Epithelial cell of prostate (primary cell): ENCODE measurements at places on chromosomes 3 and 15.
A peak's percentile ranks its signal among the peaks of the same experiment; 100 is the strongest.

DNA sequence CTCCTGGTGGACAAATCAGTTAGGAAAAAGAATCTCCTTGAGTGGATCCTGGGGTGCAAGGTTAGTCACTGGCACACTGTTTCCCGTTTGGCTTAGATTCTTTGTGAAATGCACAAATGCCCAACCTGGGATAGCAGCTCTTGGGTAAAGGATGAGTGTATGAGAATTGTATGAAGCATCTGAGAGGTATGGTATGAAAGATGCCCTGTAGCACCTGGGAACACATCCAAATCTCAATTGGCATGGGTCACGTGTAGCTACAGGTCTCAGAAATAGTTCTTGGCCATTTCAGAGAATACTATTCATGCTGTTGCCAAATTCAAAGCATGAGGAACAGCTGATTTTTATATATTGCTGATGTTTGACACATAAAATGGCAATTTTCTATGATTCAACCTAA, 84.3 kb downstream of the KCNH8 start:
- peak; percentile 36 for DNase-seq

DNA sequence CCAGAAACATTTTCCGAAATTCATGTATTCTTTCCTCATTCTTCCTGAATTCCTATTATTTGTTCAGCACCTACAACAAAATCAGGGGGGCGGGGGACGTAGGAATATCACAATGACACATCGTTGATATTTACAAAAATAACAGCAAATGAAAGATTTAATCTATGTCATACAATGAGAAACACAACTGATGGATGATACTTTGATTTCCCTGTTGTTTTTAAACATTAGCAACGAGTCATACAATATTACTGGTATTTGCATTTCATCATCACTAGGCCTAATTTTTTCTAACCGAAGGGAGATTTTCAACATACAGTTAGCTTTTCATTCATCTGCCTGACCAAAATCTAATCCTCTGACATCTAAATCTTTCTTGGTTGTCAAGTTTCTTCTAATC, 45.3 kb upstream of the INO80 start:
- peak; percentile 5 for DNase-seq

DNA sequence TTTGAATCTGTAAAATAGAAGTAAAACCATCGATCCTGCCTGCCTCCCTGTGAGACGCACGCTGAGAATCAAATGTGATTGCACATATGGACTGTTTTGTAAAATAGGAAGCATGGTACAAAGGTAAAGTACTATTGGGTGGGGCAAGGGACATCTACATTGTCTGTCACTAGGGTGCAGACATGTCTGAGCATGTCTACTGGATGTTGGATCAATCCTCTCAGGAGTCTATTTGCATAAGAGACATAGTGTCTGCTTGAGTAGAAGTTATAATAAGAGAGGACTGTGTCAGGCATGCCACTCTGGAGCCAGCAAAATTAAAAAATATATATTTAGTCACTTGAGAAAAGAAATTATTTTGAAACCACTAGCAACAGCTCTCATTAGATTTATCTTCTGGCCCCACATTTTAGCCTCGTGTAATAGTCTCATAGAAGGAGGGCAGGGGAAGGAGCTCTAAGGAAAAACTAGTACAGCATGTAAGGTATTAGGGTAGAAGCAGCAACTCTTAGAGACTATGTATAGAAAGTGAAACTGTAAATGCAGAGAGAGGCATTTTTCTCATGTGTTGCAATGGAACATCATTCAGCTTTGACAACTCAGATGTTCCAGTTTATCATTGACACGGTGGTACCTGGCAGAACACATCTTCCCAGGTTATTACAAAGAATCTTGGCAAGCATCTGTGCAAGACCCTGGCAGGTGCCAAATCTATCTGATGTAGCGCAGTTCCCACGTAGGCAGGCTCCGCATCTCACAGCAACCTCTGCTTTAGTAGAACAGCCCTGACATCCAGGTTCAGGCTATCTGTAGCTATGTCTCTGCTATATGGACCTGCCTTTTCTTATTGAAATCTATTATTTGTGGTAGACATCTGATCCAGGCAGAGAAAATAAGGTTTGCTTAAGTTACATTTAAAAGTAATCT, 85.2 kb upstream of the CHL1 start:
- no peak for DNase-seq

DNA sequence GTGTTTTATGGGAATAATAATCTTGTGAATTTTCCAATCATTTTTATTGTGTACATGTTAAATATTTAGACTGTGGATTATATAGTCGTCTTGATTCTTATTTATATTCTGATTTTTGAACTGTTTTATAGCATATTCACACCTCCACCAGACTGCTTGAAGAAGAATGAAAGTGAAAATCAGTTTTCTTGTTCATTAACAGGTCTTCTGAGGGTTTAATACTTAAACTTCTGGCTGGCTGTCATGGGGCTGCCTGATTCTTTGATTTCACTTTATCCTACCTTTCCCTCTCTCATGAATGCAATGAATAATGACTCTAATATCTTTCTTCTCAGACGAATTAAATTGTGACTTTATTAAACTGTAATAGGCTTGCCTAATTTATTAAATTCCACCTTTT, 56.2 kb downstream of the ATP2C1 start:
- no peak for DNase-seq

DNA sequence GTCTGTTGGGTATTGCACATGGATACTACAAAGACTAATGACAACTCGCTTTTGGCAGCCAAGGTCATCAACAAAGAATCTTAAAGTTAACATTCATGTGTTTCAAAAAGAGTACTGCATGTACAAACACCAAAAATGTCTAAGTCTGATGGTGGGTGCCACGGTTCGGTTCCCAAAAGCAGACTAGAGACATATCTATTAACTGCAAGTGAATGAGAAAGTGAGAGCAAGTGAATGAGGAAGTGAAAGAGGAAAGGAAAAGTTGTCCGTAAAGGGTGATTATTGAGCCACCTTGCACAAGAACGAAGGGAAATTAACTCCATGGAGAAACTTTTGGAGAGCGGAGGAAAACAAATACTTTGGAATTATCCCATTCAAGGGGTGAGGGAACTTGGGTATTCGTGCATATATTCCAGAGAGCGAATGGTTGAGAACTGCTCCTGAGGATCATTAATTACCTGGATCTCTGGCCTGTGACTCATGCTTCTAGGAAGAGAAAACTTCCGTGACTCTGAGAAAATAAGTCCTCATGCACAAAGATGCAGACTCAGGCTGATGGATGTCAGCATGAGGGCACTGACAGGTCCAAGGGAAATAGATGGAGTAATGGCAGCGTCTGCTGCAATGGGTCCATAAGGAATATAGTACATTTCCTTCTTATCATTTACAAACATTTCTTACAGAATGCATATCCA, 336.5 kb upstream of the TGFBR2 start:
- no peak for DNase-seq

DNA sequence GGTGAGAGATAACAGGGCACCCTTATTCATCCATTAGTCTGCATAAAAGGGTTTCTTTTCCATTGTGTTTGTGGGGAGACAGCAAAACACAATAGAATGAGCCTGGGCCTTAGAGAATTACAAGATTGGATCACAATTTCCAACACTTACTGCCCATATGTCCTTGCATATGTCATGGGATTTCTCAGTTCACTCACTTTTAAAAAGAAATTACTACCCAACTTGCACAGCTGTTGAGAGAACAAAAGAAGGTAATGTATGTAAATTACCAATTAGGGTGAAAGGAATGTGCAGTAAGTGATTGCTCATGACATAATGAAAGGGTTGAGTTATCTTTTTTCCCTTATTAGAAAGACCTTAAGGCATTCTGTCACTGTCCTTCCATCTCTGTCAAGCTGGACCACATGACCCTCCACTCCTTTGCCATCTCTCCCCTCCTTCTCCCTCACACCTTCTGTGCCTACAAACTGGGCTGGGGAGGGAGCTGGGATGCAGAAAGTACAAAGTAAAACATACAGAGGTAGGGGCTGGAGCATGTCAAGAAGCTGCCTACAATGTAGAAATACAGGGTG, 244.2 kb downstream of the ZMAT3 start:
- DNase-seq = no peak

DNA sequence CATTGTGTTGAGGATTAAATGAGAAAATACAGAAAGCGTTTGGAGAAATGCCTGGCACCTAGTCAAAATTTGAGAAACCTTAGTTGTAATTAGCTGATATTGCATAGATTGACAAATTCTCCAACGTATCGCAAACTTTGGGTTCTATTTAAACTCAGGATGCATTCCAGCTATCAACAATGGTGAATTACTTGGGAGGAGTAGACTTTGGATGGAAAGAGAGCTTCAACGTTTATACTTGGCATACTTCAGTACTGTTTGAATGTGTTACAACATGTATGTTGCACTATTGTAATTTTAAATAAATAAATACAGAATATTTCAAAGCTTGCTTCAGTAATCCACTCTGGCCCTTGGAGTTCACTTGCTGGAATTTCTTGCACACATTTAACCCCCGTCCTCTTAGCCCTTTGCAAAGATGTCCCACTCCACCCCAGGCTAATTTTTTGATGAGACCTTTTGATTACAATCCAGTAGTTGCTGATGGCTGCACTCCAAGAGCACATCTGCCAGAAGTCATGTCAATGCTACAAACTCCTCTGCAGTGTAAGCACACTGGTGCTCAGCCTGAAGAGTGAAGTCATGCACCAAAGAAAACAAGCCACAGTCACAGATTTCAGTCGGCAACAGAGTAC, 4.7 kb upstream of the DIS3L start:
- no peak for DNase-seq

DNA sequence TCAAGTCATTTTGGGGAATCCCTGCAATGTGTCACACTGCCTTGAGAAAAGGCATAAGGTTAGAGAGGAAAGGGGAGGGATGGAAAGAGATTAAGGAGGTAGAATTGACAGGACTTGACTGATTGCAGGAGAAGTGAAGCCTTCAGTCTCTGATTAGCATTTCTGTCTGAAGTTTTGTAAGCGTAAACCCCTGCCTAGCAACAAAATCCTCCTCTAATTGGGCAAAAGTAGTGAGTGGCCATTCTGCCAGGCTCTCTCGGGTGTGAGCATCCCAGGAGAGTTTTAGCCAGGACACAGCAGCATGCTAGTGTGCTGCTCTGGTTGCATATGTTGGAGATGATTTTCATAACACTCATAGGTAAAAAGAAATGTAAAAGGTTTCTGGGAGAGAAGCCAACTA, 117.0 kb upstream of the MRPL3 start:
- no peak for DNase-seq

DNA sequence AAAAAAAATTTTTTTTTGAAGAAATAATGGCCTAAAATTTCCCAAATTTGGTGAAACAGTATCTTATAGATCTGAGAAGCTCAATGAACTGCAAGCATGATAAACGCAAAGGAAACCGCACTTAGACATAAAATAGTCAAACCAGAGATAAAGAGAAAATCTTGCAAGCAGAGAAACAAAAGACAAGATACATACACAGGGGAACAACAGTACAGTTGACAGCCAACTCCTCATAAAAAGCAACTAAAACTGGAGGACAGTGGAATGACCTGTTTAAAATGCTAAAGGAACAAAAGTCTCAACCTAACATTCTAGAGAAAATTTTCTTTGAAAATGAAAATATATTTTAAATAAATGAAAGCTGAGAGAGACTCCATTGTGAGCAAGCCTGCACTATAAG, 107.5 kb downstream of the RASA2 start:
- no peak for DNase-seq

GRCh38 chr3:10974746-10975375, 17.7 kb upstream of the SLC6A1 start:
- no peak for DNase-seq

GRCh38 chr3:141379250-141379966, 11.1 kb downstream of the ZBTB38 start:
- DNase-seq = no peak

GRCh38 chr3:13519006-13519791, 29.7 kb upstream of the FBLN2 start:
- no peak for DNase-seq

DNA sequence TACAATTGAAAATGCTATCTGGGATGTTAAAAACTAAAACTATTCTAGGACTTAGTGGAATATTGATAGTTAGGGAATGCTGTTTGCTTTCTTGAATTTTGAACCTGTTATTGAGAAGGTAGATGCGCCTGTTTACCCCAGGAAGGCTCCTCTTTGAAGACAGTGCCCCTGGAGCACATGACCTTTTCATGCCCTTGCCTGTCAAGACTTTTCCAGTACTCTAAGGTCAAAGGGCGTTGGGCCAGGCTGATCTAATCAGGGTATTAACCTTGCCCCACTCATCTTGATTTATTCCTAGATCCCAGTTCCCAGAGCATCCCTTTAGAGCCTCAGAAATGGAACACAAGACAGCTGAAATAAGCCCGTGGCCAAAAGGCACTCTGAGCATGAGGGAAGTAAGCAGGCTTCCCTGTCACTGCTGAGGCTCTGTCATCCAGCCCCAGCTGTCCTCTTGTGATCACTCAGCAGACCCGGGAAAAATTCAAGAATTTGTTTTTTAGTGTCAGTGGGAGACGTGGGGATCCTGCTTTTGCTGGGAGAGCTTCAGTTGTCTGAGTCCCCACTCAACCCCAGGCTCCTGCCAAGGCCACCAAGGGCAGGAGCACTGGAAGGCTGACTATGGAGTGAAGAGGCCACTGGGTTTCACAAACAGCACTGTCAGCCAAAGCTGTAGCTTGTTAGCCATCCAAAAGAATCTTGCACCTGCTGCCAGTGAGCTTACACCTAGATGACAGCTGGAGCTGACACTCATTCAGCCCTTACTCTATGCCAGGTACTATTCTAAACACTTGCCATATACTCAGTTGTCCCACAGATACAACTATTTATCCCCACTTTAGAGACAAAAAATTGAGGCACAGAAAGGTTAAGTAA, 169.0 kb downstream of the PGPEP1L start:
- DNase-seq = no peak

DNA sequence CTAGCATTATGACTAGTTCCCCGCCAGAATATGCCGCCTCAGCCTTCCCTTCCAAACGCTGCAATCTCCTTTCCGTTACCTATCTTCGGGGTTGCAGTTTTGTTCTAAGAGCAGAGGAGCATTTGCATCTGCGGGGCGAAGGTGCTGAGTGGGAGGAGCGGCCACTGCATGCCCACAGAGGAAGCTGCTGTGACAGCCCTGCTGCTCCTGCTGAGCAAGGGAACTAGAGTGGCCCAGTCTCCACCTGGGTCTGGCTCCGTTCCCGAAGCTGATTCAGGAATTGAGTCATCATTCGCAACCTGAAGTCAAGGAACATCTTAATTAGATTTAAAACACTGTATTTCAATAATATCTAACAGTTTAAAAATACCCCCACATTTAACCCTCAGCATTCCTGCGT, 98.2 kb upstream of the TJP1 start:
- DNase-seq = no peak

GRCh38 chr3:8413337-8413926, 88.2 kb upstream of the LMCD1 start:
- DNase-seq = no peak

GRCh38 chr15:39434751-39435238, 146.1 kb upstream of the THBS1 start:
- no peak for DNase-seq

DNA sequence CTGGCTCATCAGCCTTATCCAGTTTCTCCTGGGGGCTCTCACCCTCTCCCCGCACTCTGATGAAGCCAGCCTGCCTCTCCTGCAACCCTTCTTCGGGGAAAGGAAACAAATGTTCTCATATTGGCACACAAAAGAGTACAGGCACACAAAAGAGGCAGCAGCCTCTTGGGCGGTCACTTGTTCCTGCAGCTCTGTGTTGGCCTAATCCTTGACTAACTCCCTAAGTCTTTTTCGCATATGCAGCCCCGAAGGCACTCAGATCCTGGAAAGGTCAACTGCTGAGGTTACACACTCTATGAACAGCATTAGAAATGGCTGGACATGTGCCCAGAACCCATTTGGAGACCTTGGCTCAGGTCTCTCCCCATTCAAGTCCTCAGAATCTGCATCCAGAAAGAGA, 7.4 kb upstream of the CAMP start:
- no peak for DNase-seq

- DNase-seq = no peak
Observed at GRCh38 chr15:40108061-40108854, 421 bp downstream of the BMF start.
